Astrocyte of the spinal cord (primary cell): ENCODE measurements at places on chromosomes 12 and 14.
A peak's percentile ranks its signal among the peaks of the same experiment; 100 is the strongest.

DNA sequence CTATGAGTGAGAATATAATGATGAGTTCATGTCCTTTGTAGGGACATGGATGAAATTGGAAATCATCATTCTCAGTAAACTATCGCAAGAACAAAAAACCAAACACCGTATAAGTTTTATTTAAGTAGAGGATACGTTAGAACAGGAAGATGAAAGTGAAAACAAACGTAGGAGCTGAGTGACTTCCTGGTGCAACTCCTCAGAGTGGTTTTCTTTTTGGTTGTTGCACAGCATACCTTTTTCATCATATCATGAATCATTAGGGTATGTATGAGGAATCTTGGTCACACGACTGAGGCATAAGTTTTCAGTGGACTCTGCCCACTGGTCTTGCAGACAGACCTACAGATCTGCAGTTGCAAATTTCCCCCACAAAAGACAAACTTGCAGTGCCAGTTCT, 199.0 kb downstream of the LRFN5 start:
- no peak for DNase-seq

GRCh38 chr12:123384994-123385376, 1.1 kb downstream of the KMT5A start:
- DNase-seq = peak; percentile 55

- no peak for DNase-seq
Observed at GRCh38 chr12:78145398-78145797, 314.7 kb downstream of the NAV3 start.

- DNase-seq = no peak
Observed at GRCh38 chr14:65255583-65256461, 153.5 kb upstream of the MAX start.

- no peak for DNase-seq
Observed at GRCh38 chr14:41397926-41398325, 208.8 kb upstream of the LRFN5 start.

- no peak for DNase-seq
Observed at GRCh38 chr14:89242652-89243279, 174.3 kb downstream of the FOXN3 start.

GRCh38 chr14:33568935-33569579, 381.8 kb downstream of the EGLN3 start:
- peak; percentile 56 for DNase-seq

DNA sequence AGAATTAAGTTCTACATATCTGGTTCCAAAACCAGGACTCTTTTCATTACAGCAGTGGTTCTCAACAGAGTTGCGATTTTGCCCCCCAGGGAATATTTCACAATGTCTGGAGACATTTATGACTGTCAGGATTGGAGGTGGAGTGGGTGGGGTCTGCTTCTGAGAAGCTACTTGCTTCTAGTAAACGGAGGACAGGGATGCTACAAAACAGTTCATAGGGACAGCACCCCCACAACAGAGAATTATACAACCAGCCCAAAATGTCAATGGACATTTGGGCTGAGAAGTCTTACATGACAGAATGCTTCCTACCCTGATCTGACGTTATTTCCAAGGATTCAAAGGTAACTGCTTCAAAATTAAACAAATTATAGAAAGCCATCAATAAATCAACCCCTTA, 739 bp upstream of the SPATA7 start:
- no peak for DNase-seq

DNA sequence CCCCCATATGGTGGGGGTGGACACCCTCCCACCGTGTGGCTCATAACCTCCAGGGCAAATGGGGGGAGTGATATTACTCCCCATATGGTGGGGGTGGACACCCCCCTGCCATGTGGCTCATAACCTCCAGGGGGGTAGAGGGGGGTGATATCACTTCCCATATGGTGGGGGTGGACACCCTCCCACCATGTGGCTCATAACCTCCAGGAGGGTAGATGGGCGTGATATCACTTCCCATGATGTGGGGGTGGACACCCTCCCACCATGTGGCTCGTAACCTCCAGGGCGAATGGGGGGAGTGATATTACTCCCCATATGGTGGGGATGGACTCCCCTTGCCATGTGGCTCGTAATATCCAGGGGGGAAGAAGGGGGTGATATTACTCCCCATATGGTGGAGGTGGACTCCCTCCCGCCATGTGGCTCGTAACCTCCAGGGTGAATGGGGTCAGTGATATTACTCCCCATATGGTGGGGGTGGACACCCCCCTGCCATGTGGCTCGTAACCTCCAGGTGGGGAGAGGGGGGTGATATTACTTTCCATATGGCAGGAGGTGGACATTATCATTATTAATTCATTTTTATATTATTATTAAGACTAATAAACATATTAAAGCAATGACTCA, 51.2 kb upstream of the OXA1L start:
- no peak for DNase-seq

DNA sequence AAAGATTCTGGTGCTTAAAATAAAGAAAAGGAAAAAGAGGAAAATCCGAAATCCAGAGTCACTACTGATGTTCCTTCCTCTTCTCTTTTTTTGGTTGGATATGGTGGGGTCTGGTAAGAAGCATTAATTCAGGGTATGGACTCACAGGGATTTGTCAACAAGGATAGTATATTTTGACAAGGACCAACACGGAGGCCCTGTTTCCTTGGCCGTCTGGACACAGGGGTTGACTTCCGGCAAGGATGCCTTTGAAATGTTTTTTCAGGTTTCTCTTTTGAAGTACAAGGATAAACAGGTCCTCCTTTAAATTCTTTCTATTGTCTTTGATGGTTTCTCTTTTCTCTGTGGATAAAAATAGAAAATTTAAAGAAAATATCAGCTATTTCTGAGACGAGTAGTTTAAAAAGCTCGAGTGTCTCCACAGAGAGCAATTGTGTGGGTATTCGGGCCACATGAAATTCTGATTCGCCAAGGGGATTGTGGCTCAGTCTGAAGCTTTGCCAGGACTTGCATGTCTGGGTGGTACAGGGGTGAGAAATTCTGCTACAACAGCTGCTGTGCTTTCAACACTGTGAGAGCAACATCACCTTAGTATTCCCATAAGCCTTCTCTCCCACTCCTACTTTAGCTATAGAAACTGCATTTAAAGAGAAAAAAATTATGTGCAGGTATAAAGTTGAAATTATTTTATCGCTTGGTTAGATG, 88.5 kb upstream of the CSRP2 start:
- peak; percentile 13 for DNase-seq

DNA sequence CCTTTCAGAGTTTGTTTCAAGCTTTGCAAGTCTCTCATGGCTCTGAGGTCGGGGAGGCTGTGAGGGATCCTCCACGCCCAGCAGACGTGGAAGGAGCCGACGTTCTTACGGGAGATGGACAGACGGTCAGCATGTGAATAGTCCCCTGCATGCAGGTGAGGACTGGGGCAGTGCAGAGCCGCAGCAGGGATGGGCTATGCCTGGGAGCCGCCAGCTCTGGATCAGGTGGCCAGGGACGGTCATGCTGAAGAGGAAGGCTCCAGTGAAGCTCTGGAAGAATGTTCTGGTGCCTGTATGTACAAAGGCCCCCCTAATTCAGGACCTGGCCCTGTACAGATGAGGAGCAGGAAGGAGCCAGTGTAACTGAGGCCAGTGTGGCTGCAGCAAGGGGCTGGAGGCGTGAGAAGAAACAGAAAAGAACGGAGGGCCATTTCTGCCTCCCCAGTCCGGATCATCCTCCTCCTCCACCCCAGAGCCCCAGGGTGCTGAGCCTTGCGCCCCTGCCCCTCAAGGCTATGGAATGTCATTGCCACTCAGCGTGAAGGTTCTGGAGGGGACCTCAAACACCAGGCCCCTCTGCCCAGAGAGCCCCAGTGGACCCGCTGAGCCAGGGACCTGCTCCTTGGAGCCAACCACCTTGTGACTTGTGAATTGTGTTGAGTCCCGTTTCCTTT, 96.8 kb upstream of the DIO3 start:
- DNase-seq = no peak

DNA sequence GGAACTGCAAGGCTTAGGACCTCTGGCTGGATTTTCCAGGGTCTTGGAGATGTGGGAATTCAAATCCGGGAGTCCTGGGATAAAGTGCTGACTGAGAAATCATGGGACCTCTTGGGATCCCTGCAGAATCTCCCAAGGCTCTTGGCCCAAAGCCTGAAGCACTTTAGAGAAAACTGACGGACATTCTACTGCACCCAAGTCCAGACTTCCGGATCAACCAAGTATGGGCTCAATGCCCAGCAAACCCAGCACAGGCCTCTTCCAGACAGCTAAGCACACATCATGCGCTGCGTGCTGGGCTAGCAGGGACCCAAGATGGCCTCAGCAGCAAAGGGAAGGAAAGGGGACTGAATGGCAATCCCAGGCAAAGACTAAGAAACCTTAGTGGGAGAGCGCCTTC, 85.0 kb downstream of the ACTN1 start:
- no peak for DNase-seq

GRCh38 chr14:21106176-21106497, 5.3 kb downstream of the TMEM253 start:
- no peak for DNase-seq

GRCh38 chr14:24307575-24308341, at the start of gene CIDEB:
TSS of gene CIDEB (minus strand) at chr14:24307977. CDS start at chr14:24307858, 119 bp downstream.
- DNase-seq = peak; percentile 53
